EH (cell line): ENCODE measurements at places on chromosomes 11 and 22.

- peak; percentile 13 for DNase-seq
Observed at GRCh38 chr11:62556875-62557631, 10.4 kb upstream of the AHNAK start.

GRCh38 chr11:46331282-46331984, 15.8 kb upstream of the DGKZ start:
- DNase-seq = no peak

DNA sequence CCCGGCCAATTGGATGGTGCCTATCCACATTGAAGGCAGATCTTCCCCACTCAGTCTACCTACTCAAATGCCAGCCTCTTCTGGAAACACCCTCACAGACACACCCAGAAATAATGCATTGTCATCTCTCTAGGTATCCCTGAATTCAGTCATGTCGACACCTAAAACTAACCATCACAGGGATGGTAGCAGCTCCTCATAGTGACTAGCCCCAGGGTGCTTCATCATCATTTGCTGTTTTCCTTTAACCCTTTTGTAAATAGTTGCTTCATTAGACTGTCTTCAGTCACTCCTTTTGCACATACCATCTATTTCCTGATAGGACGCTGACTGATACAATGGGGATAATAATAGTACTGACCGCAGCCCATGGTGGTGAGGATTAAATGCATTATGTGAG, 18.8 kb upstream of the AMOTL1 start:
- DNase-seq = peak; percentile 85

- DNase-seq = peak; percentile 50
Observed at GRCh38 chr22:40487663-40488249, 117.4 kb downstream of the SGSM3 start.

GRCh38 chr11:71322861-71323582, 70.6 kb upstream of the SHANK2 start:
- no peak for DNase-seq

DNA sequence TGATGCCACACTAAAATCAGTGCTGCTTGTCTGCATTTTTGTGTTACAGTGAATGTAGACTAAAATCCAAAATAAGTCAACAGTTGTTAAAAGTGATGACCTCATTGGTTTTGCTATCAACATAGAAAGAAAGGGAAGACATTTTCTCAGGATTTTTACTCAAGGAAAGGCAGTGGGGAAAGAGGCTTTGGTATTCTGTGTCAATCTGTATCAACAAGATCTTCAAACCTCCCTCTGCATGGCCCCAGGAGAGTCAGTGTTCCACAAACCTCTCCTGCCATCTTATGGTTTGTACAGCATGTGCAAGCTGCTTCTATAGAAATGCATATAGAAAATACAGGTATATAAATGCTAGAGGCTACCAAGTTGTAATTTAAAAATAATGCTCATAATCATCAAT, 13.8 kb upstream of the OR51M1 start:
- peak; percentile 75 for DNase-seq

DNA sequence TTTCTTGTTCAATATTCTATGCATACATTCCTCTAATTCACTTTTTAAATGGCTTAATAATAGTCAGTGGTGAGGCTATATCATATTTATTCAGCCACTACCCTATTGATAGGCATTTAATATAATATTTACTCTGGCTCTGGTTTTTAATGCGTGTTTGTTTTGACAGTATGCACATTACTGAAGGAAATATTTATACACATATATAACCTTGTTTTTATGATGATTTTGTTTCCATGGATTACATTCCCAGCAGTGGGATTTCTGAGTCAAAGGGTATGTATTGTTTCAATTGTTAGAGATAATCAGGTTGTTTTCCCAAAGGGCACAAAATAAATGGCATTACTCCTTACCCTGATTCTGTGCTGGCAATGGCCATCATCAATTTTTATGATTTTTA, 105.8 kb downstream of the UVRAG start:
- no peak for DNase-seq

DNA sequence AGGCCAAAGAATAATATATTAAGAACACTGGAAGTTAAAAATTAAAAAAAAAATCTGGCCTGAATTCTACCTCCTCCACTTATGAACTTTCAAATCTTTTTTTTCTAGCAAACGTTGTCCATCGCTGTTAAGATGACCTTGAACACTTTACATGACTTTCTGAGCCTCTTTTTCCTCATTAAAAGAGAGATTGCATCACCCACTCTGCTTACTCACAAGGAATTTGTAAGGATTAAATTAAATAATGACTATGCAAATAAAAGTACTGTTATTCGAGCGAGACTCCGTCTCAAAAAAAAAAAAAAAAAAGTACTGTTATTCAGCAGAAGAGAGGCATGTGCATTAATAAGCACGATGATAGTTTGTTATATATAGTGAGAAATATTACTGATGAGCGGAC, 285.1 kb upstream of the CCDC90B start:
- DNase-seq = peak; percentile 76

DNA sequence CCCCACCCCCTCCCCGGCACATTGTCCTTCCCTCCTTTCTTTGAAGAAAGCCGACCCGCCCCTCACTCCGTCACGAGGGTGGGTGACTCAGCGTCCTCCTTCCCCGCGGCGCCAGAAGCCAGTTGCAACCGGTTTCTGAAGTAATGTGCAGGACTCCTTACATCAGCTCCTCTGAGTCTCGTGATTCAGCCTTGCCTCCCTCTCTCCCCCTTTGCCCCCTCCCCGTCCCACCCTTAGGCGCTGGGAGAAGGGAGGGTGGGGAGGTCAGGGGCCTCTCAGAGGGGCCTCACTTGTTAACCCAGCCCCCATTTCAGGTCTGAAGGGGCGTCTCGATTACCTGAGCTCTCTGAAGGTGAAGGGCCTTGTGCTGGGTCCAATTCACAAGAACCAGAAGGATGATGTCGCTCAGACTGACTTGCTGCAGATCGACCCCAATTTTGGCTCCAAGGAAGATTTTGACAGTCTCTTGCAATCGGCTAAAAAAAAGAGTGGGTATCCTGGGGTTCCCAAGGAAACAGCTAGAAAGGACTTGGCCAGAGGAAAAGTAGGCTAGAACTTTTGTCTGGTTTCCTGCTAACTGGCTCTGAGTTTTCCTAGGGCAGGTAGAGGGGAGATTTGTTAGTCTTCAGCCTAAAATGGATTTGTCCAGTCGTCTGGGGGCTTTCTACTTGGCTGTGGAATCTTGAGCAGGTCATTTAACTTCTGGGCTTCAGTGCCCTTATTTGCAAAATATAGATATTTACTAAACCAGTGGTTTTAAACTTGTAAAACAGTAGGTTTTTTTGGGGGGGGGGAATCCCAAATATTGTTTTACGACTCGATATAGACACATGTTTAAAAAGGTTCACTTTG, 1.1 kb downstream of the SLC3A2 start:
- DNase-seq = peak; percentile 98

GRCh38 chr11:128764424-128765095, 70.7 kb downstream of the FLI1 start:
- DNase-seq = no peak

- DNase-seq = no peak
Observed at GRCh38 chr11:32280339-32280738, 155.0 kb downstream of the WT1 start.

DNA sequence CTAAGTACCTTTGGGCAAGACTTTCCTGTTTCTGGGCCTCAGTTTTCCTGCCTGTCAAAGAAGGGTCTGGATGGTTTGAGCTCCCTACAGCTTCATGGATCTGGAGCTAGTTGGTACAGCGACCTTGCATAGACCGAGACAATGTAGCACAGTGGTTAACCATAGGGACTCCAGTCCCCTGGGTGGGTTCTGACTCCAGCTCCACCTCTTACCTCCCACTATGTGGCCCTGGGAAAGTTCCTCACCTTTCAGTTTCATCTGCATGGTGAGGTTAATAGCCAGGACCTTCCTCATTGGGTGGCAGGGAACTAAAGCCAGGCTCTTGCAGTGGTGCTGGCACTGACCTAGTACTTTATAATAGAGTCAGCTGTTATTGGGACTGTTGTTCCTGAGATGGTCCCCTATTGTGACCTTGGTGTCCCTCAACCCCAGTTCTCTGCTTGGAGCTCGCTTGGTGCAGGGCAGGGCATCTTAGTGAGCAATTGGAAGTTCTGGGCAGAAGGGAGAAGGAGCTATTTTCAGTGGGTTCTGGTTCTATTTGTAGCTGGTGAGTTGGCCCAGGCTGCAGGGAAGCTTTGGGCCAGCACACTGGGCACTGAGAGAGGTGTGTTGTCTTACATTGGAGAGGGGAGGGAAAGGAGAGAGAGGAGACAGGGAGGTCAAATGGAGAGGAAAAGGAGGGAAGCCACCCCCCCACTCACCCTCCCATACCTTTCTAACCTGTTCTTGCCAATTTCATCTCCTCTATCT, 10.7 kb upstream of the MTMR3 start:
- no peak for DNase-seq

DNA sequence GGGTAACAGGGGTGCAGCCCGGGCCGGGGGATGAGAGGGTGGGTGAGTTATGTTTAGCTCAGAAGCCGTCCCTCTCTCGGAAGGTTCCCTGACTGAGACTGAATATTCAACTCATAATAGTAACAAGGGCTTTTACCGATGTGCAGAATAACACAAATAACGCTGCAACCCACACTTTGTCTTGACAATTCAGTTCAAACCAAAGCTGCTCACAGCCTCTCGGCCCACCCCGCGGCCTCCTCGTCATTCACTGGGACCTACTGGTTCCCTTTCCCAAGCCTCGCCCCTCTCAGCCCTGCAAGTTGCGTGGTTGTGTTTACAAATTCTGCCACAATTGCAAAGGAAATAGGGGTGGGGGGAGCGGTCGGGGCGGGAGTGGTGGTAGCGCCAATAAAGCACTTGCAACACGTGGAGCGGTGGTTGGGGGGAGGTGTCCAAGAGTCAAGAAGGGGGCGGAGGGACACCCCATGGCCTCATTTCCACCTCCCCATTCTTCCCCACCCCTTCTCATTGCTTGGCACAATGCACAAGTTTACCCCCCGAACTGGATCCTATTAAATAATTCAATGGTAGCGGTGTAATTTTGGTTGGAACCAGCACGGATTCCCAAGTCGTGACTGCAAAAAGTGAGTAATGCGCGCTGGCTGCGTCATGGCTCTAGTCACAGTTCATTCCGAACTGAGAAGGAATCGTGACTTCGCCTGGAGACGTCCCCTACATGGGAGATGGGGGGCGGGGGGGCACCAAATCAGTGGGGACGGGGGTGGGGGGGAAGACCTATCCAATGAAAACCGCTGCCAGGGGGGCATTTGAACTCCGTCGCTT, 102.0 kb upstream of the HSD17B12 start:
- DNase-seq = peak; percentile 64

- DNase-seq = no peak
Observed at GRCh38 chr22:24109649-24110048, 71.6 kb upstream of the SUSD2 start.

GRCh38 chr11:92875473-92875872, 94.0 kb upstream of the MTNR1B start:
- no peak for DNase-seq

GRCh38 chr22:36981247-36981775, 37.9 kb downstream of the TST start:
- DNase-seq = no peak

- no peak for DNase-seq
Observed at GRCh38 chr11:83971063-83971462, 684.9 kb upstream of the CCDC90B start.

DNA sequence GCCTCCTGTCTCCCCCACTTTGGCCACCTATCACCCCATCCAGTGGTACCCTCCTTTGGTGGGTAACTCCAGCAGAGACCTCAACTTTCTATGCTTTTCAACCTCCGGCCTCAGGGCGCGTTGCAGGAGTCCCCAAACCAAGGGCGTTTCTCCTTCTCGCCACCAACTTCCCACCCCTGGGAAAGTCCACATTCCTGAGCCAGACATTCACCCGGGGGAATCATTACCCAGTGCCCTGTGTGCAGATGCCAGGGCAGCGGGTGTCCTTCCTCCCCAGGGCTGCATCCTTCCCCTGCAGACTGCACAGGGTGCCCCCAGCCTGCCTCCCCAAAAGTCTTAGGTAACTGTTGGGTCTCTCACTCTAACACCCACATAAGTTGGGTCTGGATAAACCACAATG, 26.4 kb downstream of the MYEOV start:
- DNase-seq = peak; percentile 62

DNA sequence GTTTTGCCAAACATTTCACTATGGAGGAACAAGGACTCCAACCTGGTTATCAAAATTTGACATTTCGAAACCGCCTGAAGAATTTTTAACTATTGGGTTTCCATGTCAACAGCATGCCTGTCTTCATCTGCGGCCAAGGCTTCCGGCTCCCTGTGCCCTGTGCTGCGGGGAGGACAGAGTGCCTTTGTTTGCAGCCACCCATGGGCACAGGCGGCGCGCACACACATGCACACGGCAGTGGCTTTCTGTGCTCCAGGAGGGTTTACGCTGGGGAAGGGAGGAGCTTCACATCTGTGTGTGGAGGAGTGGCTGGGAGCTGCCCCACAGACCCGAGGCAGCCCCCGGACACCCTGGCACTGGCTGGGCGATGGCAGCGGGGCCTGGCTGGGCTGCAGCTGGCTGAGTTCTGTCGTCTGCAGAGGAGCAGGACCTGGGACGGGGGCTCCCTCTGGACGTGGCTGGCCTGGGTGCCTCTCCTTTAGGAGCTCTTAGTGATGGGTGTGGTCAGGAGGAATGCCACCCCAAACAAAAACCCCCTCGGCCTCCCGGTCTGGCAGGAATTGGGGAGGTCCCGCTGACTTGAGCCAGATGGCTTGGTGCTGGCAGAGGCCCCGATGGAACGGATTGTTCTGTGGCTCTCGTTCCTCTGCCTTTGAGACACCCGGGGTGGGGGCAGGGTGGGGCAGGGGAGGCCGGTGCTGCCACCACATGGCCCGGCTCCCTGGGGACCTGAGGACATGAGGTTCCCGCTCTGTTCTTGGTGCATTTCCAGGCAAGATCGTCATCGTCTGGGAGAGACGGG, 1290.9 kb downstream of the BRD1 start:
- DNase-seq = no peak

DNA sequence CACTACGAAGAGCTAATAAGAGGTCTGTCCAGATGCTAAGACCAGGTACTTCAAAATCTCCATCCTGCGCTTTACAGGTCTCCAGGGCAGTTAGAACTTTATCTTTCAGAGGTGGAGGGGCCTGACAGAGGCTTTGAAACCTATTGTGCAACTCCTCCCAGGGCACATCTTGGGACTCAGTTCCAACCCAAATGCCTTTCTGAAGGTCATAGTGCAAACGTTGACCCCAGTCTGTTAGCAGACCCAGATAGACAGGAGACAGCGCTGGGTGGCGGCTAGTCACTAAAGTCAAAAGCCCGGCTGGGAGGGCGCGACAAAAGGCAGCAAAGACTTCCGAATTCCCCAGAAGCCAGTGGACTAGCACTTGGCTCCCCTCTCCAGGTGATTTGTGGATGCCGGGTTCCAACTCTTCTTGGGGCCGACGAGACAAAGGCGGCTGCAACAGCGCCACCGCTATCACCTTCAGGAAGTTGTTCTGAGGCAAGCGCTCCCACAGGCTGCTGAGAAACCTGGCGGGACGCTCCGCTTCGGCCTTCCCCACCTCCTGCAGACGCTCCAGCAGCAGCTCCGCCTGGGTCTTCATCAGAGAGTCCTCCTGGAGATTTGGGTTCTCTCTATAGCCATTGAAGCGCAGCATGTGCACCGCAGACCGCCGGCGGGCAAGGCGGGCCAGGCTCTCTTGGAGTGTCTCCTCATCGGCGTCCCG, 728 bp downstream of the FANCF start:
- DNase-seq = peak; percentile 65
